Activated gamma-delta T cell treated with Interleukin-2 at 50 U/mL for 16 hours (primary cell): ENCODE measurements at places on chromosomes 3 and 15.

GRCh38 chr3:140924097-140924873 lies 17.4 kb upstream of the SLC25A36 start:
- no peak for DNase-seq

GRCh38 chr15:94162939-94163338 lies 68.4 kb upstream of the MCTP2 start:
- DNase-seq, result no peak

DNA sequence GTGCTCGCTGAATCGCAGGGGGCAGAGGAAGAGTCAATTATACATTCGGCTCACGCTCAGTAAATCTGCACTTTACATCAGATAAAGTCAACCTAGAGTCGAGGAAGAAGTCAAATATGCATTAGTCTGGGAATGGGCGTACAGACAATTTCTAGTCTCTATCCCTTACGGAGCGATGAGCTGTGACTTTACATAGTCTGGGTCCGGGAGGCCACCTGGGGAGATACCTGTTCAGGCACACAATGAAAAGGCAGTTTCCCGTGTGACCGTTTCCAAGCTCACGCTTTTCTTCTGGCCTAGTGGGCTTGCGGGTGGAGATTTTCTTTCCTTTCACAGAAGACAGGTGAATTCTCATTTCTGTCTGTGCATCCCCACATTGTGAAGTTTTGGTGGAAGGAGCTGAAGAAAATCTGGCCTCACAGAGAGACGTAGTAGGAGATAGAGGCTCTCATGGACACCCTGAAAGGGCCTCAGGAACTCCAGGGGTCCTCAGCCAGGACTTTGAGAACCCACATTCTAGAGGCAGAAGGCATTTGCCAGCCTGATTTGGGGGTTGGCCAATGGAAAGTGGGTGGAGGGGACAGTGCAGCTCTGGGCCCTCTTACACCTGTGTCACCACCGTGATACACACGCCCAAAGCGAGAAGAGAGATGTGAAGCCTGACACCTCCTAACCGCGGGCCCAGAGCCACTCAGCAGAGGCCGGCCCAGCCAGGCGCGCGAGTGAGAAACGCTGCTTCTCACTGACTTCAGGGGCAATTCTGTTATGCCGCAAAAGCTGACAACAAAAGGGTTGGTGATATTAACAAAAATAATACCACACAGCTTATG lies 10.7 kb upstream of the OCA2 start:
- DNase-seq, result no peak

DNA sequence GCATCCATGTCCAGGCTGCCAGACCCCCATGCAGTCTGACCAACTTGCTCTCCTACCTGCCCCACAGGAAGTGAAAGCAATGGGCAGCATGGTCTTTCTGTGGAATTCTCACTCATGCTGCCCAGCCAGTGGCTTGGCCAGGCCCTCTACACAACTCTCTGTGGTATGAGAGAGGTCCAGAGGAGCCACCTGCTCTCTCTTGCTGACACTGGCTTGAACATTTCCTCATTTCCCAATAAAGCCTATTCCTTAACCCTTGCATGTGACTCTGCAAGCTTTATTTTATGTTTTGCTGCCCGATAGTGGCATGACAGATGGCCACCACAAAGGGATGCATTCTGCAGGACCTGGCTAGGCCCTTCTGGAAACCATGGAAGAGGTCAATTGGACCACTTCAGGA lies 53.8 kb downstream of the CCR1 start:
- DNase-seq, result no peak

GRCh38 chr15:26224266-26224665 lies 361.1 kb upstream of the ATP10A start:
- DNase-seq, result no peak

- DNase-seq, result no peak
These were observed 740.2 kb downstream of the ROBO1 start for GRCh38 chr3:79027593-79027992.

DNA sequence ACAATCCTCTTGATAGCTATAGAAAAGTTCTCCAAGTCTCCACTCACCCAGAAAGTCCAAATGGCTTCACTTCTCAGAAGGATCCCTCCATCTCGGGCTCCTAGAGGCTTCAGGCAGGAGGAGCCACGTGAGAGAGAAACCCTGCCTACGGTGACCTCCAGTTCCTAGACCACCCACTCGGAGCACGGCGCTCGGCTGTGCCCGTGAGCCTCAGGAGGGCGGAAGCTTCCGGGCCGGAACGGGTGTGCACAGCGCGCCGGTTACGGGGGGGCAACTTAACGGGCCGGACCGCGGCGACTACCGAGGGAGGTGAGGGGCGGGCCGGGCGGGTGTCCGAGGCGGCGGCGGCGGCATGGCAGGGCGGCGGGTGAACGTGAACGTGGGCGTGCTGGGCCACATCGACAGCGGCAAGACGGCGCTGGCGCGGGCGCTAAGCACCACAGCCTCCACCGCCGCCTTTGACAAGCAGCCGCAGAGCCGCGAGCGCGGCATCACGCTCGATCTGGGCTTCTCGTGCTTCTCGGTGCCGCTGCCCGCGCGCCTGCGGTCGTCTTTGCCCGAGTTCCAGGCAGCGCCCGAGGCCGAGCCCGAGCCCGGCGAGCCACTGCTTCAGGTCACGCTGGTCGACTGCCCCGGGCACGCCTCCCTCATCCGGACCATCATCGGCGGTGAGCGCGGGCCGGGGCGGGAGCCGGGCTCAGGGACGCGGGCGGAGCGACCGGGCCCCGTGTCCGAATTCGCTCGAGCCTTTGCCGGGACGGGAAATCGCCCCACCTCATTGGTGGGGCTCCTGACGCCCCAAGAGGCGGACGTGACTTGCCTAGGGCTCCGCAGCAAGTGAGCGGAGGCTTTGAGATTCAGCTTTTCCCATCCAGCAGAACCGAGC lies at the start of gene EEFSEC:
Gene EEFSEC (plus strand): TSS at position 326 of the 886 bp plus-strand sequence. CDS start 27 bp downstream, at position 353.
- peak; percentile 84 for DNase-seq

DNA sequence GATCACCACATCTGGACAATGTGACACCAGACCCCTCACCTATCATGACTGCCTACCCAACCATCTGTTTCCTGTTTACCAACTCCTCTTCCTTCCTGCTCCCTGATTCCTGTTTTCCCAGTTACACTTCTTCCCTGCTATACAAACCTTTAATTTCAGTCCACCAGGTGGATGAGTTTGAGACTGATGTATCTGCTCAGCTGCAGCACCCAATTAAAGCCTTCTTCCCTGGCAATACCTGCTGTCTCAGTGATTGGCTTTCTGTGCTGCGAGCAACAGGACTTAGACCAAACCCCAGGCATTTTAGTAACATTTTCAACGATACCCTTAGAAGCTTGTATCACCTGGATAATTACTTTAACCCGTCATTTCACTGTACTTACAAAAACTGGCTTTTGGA lies 968.2 kb upstream of the NR2F2 start:
- no peak for DNase-seq

DNA sequence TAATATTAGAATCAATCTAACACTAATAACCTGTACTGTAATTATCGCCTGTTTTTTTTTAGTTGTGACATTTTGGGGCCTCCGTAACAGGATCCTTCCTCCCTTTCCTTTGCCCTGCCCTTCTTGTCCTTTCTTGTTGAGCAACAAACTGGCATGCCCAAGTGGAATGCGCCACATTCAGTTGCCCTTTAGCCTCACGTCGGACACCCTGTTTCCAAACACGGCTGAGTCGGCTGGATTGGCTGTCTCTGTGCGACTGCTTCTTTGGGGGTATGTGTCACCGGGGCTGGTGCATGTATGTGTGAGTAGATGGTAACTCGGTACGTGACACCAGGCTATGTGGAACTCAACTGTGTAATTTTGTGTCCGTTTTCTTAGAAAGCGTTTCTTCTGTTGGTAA lies 24.1 kb downstream of the TRAK1 start:
- DNase-seq, result no peak

DNA sequence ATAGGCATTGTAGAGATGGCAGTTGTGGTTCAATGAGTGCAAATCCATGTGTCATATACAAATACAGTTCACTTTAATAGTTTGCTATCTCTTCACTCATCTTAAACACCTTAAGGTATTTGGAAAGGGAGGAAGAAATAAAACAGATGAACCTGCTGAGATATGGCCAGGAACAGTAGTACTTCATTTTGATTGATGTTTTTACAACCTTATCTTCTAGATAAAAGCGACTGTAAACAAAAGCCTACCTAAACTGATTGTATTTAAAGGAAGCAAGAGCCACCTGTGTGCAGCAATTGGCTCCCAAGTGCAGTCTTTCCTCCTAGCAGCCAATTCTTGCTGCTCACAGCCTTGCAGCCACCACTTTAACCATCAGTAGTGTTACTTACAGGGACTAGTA lies 217.7 kb downstream of the CDIN1 start:
- DNase-seq, result no peak
